ENCODE measurements at places on chromosomes 12 and 14.

DNA sequence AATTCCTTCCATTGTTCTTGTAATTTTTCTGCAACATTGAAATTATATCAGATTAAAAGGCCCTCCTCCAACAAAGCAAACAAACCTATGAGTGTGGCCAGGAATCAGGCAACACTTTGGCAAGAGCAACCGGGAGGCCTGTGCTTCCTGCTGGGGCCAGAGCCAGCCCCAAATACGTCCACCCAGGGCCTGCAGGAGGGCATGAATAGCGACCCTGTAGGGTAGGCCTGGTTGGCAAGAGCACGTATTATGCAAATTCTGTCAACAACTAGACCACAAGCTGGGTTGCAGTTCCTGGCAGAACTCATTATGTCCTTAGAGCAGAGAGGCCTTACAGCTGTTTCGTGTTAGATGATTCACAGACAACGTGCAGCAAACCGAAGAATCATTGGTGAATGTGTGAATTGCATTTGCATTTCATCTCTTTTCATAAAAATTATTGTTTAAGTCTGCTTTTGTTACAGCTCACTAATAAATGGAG lies 26.9 kb upstream of the LGALS3 start:
- DNase-seq: peak; percentile 90

- no peak for DNase-seq
These were observed 878.7 kb downstream of the DIO2 start for GRCh38 chr14:79332504-79333197.

DNA sequence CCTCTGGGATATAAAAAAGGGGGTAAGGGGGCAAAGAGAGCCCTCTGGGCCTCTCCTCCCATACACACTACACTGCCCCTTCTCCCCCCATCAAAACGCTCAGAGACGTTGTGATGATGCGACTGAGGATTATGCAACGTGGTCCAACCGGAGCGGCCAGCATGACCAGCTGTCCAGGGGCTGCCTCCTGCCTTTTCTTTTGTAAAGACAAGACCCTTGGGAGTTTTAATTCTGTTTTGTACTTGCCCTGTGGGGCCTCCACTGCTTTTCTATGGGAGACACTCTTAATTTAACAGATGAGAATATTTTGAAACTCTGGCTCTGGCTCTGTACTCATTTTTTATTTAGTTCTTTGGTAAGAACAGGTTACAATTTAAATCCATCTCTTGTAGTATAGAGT lies 7.2 kb downstream of the MBD6 start:
- no peak for DNase-seq

- DNase-seq: no peak
These were observed 20.0 kb upstream of the BCL7A start for GRCh38 chr12:122001466-122002209.

DNA sequence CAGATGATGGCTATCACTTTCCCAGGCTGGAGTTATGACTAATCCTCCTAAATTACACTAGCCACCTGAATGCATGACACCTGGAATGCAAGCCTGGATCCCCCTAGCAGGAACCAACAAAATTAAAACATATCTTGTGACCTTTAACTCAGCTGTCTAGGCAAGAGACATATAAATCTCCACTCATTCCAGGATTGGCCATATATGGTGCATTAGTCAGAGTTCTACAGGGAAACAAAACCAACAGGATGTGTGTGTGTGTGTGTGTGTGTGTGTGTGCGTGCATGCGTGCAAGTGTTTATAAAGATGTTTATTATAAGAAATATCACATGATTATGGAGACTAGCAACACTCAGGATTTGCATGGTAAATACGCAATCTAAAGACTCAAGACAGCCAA lies 212.8 kb downstream of the KIF21A start:
- no peak for DNase-seq

GRCh38 chr14:95529216-95529615 lies 5.6 kb upstream of the GLRX5 start:
- no peak for DNase-seq

DNA sequence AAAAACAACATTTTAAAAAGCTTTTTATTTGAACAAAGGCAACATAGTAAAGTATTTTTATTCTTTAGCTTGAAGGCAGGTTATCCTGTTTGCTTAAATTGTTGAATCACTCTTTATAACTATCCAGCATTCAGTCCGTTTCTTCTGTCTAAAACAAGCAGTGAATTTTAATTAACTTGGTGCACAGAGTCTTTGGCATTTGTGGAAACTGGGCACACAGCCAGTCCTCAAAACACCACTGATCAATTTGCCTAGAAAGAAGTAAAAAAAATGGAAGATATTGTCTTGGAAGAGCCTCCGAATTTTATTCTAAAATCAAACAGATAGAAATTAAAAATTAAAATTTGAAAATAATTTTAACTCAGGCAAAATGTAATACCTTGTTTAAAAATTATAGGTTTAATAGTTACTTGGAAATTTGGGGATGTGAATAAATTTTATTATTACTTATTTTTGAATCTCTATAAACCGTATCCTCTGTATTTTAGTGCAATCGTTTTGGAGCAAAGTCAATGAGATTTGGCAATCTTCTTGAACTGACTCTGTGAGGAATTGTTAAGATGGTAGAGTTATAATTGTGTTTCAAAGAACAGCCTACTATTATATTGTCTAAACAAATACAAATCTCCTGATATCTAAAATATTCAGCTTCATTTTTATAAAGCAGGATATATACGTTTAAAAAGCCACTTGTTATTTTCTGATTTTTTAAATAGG lies 927.0 kb downstream of the SLC16A7 start:
- DNase-seq: no peak

DNA sequence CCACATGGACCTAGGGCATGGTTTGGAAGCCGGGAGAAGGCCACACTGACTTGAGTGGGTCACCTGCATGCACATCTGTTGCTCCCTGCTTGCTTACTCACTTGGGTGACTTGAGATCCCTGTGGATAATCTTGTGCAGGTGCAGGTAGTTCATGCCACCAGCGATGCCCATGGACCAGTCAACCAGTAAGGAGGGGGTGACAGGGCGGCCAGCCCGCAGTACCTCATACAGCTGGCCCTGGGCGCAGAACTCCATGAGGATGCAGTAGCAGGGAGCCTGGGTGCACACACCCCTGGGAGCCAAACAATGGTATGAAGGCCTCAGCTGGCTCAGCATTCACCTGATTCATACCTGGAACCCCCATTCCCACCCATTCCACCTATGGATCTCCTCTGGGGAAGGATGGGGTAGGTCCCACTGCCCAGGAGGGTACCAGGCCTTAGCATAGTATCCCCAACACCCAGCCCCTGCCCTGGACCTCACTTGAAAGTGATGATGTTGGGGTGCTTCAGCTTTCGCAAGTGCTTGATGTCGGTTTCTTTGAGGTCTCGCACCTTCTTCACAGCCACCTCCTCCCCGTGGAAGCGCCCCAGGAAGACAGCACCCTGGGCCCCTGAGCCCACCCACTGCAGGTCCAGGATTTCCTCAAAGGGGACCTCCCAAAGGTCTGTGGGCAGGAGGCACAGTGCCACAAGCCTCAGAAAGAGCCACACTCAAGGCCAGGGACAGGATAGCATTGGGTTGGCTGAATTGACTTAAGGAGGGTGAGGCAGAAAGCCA lies 13.1 kb downstream of the MAP3K12 start:
- no peak for DNase-seq

DNA sequence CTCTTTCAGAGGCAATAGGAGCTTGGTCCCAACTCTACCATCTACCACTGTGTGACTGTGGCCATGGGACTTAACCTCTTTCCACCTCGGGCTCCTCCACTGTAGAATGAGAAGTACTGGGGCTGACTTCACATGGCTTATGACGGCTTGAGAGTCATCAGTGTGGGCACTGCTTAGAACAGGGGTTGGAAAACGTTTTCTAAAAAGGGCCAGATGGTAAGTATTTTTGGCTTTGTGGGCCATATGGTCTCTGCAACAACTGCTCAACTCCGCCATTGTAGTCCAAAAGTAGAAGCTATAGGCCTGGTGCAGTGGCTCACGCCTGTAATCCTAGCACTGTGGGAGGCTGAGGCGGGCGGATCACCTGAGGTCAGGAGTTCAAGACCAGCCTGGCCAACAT lies 69.2 kb upstream of the LTA4H start:
- no peak for DNase-seq

- no peak for DNase-seq
These were observed 18.3 kb upstream of the PDE3A start for GRCh38 chr12:20350026-20350425.

GRCh38 chr14:96203635-96204034 lies 1.0 kb upstream of the BDKRB2 start:
- no peak for DNase-seq

GRCh38 chr12:5166976-5167375 lies 123.3 kb downstream of the KCNA5 start:
- peak; percentile 51 for DNase-seq

GRCh38 chr12:56152756-56153677 lies 630 bp downstream of the MYL6B start:
- DNase-seq: no peak

DNA sequence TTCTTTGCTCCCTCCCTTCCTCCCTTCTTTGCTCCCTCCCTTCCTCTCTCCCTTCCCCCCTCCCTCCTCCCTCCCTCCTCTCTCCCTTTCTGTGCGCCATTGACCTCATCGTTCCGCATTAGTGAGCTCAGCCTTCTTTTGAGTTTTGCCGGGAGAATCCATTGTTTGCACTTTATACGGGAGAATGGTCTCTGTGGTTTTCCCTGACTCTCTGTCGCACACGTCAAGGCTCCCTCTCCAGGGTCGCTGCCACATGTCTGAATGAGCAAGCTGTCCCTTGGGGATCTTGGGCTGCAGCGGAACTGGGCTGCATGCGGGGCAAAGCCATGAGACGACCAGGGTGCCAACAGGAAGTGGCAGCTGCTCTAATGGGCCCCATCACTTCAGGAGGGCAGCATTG lies 118.5 kb downstream of the GLT1D1 start:
- DNase-seq: no peak

- DNase-seq: no peak
These were observed 244.0 kb downstream of the SNAPC1 start for GRCh38 chr14:62006116-62006731.

- no peak for DNase-seq
These were observed 90.3 kb downstream of the STAB2 start for GRCh38 chr12:103677341-103677740.

- no peak for DNase-seq
These were observed 65.6 kb upstream of the FLRT2 start for GRCh38 chr14:85464135-85464895.

GRCh38 chr12:79764641-79765040 lies 73.9 kb upstream of the PAWR start:
- no peak for DNase-seq

- no peak for DNase-seq
These were observed 225.8 kb upstream of the PLXNC1 start for GRCh38 chr12:93922583-93923006.

DNA sequence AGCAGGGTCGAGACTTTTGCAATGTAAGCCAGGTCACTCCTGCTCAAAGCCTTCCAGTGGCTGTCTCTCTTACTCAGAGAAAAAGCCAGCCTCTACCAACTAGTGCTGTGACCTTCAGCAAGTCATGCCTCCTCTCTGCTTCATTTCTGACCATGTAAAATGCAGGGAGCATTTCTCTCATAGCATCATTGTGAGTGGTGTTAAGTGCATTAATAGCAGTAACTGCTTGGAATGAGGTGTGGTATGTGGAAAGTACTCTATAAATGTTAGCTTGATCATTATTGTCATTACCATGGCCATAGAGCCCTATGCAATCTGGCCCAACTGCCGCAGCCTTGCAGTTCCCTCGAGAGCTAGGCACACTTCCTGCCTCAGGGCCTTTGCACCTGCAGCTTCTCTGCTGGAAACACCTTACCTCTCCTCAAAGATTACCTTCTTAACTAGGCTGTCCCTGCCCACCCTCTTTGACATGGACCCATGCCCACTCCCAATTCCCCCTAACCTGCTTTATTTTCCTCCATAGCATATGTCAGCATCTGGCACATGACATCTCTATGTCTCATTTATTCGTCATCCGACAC lies 10.9 kb downstream of the PLEKHD1 start:
- no peak for DNase-seq

DNA sequence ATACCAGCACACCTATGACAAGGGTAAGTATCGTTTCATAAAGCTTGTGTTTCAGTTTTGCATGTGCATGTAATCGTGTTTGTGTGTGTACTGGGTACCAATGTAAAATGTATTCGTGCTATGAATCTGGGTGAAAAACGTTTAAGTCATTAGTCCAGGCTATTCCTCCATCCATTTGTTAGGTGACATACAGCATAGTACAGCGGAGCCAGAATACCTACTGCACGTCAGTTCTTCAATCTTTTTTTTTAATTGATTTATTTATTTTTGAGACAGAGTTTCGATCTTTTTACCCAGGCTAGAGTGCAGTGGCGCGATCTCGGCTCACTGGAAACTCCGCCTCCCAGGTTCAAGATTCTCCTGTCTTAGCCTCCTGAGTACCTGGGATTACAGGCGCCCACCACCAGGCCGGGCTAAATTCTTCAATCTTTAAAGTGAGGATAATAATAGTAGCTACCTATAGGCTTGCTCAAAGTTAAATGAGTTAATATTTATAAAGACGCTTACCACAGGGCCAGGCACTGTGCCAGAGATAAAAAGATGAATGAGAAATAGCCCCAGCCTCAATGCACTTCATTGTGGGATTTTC lies 661 bp upstream of the RPS26 start:
- no peak for DNase-seq

GRCh38 chr12:126295652-126296051 lies 1230.4 kb downstream of the AACS start:
- DNase-seq: no peak

GRCh38 chr12:115294453-115295133 lies 610.6 kb upstream of the TBX3 start:
- DNase-seq: no peak

DNA sequence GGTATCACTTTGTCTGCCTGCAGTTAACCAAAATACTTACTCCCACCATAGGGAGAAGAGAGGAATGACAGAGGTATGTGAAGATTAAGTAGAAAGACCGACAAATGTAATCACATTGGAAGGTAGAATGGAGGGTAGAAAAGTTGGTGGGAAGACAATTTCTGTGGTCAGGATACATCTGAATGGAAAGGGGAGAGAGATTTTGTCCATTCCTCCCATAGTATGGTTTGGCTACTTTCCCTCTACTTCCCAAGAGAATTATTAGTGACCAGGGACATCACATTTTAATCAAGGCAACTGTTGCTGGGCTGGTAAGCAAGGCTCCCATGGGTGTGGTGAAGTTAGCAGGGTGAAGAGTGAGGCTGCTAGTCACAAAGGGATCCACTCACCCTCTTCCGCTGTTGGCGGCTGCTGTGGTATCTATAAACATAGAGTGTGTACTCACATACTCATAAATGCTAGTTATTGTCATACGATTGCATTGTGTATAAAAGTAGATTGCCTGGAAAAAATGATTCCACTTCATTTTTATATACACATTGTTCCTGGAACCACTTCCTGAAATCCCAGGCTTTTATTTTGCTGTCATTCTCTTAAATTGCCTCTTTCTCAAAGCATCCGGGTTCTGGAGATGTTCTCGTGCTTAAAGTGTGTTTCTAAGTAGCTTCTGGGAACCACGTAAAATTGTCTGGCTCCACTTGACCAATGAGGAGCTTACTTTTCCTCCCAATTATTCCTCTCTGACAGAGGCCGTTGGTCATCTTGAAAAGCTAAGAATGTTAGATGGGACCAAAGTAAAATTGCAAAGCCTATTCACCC lies 413.1 kb downstream of the ZFP36L1 start:
- no peak for DNase-seq

Data from amniotic stem cell (primary cell).